ENCODE measurements at places on chromosomes 1 and 21.

DNA sequence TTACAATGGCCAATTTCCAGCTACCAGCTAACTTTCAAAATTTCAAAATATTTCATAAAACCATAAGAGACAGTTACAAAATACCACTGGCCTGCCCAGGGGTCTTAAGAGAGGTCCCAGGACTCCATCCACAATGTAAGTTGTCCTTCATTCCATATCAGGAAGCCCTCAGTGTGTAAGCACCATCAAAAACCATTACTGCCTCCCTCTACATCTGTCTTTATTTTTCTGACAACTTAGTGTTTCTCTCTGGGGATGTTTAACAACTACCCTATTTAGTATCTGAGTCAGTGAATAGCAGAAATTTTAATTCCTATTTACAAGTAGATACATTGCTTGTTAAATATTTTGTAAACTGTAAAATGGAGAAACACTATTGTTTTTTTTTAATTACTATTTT, 339.3 kb upstream of the ADAMTS5 start:
- DNase-seq = no peak

DNA sequence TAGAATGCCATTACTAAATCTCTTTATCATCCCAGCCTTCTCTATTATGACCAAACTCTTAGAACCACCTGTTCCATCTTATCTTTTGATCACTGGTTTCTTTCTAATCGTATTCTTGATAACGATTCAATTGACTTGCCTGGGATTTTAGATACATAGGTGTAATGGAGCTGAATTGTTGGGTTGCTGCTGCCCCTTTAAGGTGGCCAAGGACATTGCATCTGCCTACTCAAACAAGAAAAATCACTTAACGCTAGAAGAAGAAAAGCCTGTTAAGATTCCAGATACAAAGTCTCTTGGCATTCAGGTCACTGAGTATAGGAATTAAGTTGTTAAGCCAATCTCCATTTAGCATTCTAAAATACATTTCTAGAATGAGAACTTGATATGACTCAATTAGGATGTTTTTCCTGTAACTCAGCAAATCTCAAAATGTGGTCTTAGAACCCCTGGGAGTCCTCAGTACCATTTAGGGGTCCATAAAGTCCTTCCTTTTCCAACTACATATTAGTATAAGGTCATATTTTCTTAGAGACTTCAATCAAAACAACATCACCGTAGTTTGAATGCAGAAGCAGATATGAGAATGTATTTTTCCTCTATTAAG, 12.4 kb downstream of the NEXN start:
- DNase-seq = no peak

DNA sequence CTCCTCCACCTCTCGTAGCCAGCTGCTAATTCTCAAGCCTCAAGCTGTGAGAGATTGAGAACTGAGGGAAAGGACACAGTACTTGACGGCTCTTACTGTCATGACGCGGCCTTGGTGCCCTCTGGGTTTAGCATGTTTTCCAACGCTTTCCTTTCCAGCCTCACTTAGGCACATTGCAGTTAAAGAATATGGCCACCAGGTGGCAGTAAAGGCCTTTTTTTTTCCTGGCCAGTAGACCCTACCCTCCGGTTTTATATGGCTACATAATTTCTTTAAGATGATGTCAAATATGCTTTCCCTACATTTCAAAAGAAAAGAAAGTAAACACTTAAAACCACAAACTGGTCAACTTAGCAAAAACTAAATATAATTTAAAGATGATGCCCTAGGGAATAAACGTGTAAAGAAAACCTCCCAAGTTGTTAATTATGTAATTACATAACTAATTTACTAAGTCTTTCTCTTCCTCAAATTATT, 56.8 kb upstream of the PRDX6 start:
- DNase-seq = peak; percentile 72

- no peak for DNase-seq
Observed at GRCh38 chr1:68375919-68376318, 73.8 kb downstream of the RPE65 start.

GRCh38 chr1:20640183-20640597, 6.9 kb downstream of the PINK1 start:
- DNase-seq = peak; percentile 67

GRCh38 chr1:165666152-165666825, 32.1 kb downstream of the ALDH9A1 start:
- no peak for DNase-seq

- no peak for DNase-seq
Observed at GRCh38 chr1:45926330-45926729, 122.9 kb downstream of the MAST2 start.

DNA sequence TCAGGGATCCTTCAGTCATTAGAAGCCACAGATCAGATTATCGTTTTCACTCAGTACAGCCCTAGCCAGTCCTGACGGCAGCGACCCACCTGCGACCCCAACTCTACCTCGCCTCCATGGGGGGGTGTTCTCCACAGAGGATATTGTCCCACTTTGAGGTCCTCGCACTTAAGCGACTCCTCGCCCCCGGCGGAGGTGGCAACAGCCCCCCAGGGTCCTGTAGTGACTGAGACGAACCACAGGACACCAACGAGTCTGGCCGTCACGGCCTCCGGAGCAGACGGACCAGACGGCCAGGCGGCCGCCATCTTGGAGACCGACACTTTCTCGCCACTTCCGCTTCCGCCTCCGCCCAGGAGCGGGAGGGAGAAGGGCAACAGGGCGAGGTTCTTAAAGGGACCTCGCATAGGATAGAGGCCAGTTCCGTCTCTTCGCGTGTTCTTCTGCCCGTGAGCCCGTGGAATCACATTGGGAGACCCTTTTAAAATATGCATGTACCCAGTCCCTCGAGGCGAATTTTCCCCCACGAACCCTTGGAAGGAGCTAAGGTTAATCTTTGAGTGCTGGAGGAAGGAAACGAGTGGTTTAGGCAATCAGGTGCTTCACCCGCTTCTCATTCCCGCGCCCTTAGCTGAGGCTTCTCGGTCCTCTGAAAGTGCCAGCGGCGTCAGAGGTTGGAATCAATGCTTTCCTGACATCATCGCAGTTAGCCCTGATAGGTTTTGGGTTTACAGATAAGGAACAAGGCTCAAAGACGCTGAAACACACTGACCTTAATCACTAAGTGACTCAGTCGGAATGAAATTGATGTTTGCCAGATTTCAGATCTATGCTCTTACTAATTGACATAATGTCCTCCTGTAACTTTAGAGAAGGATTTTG, at the start of gene TM2D1:
Gene TM2D1, minus strand, starts transcription at position 329 of the 882 bp plus-strand sequence. Its CDS starts 21 bp downstream, at position 308.
- peak; percentile 85 for DNase-seq

GRCh38 chr1:39933956-39934941, 20.7 kb upstream of the MFSD2A start:
- no peak for DNase-seq

GRCh38 chr1:46941135-46941694, at the start of gene CYP4A11:
TSS of gene CYP4A11 (minus strand) at chr1:46941476. CDS start at chr1:46941433, 43 bp downstream.
- DNase-seq = no peak

GRCh38 chr1:101367630-101368029, 130.8 kb downstream of the S1PR1 start:
- DNase-seq = no peak

GRCh38 chr1:219670426-219671149, 57.7 kb upstream of the ZC3H11B start:
- no peak for DNase-seq

- DNase-seq = no peak
Observed at GRCh38 chr1:167175901-167176300, 44.8 kb upstream of the POU2F1 start.

- DNase-seq = no peak
Observed at GRCh38 chr1:201028461-201028889, 5.0 kb upstream of the KIF21B start.

DNA sequence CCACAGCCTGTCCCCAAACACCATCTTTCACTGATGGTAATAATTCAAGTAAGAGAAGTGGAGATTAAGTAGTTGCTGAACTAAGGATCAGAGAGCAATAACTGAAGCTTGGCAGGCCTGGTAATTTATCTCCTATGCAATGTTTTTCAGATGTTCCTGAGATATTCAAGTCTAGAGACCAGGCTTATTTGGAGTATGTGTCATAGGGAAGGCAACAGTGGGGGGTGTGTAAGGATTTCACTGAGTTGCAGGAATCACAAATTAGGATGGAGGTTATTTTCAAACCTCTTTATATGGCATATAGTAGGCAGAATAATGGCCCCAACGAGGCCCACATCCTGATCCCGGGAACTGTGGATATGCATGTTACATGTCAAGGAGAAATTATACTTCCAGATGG, 171.7 kb downstream of the KCNJ6 start:
- no peak for DNase-seq

DNA sequence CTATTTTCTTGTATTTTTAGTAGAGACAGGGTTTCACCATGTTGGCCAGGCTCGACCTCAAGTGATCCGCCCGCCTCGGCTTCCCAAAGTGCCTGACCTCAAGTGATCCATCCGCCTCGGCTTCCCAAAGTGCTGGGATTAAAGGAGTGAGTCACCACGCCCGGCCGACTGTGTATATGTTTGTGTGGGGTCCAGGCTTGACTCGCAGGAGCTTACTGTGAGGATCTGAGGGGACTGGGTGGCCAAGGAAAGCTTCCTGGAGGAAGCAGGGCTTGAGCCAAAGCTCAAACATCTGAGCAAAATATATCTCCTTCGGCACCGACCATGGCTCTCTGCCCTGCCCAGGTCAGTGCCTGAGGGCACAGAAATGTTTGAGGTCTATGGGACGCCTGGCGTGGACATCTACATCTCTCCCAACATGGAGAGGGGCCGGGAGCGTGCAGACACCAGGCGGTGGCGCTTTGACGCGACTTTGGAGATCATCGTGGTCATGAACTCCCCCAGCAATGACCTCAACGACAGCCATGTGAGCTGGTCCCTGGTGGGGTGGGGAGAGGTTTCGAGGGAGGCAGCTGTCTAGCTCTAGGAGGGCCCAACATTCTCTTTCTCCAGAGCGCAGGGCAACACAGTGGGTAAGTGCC, 10.5 kb downstream of the PADI3 start:
- DNase-seq = no peak

GRCh38 chr1:44807364-44808062, 362 bp upstream of the DYNLT4 start:
- DNase-seq = peak; percentile 96

GRCh38 chr1:167563579-167564246, 10.2 kb upstream of the CREG1 start:
- no peak for DNase-seq

DNA sequence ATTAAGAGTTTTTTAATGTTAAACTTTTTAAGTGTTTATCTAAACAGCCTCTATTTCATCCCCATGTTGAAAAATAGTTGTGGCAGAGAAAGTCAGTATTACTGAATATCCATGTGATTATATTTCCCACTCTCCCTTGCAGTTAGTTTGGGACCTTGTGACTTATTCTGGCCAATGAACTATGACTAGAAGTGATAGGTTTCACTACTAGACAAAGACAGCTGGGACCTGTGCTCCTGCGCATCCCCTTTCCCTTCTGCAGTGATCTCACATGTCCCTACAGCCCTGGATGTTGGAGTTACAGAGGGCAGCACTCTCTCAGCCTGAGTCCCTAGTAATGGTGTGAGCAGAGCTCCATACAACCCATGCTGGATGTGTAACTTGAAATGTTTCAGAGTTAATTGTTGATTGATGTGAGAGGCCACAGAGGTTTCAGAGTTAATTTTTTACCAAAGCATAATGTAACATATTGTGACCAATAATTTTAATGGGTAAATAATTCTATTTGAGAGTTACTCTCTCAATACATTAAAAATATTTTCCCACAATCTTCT, 18.7 kb upstream of the SAMD13 start:
- DNase-seq = no peak

- DNase-seq = no peak
Observed at GRCh38 chr1:92446546-92446945, 40.2 kb downstream of the GFI1 start.

GRCh38 chr1:205601205-205601604, 30.6 kb downstream of the ELK4 start:
- DNase-seq = no peak

GRCh38 chr21:35071347-35071746, 22.2 kb upstream of the RUNX1 start:
- DNase-seq = no peak

DNA sequence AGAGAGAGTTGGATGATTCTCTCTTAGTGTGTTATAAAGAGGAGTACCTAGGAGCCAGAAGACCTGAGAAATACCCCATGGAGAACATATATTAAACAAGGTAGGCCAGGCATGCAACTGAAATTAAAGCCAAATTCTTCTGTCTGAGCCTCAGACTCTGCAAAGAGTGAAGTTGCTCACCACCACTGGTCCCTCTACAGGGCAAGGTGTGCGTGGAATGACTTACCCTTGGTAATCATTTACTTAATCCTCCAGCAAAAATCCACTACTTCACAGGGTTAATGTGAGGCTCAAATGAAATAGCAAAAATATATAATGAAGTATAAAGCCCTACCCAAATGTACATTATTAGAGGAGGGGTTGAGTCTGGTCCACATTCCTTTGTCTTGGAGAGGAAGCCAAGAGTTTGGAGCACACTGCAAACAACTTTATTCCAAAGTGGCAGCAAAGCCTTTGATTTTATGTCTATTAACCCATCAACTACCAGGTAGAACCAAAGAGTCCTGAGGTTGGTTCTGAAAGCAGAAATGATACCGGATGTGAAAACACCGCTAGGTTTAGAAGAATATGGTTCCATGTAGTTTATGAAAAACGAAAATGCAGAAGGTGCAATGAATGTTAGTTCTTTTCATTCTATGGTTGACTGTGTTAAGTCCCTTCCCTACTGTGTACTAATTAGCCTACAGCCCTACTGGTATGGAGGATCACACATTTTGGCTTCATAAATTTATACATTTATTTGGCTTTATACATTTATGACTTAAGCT, 8.5 kb downstream of the SSR2 start:
- no peak for DNase-seq

DNA sequence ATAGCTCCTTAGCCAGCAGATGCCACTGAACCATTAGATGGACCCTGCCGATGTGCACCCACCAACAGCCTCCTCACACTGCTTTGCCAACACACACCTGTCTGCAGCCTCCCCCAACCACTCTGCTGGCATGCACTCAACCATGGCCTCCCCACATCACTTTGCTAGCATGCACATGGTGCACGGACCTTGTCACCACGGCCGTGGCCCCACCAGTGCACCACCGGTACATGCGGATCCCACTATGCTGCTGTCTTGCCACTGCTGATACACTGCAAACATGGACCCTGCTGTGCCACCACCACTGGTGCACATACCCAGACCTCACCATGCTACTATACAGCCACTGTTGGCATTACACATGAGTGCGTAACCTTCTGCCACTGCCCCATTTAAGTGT, 66.1 kb downstream of the HFM1 start:
- no peak for DNase-seq

- no peak for DNase-seq
Observed at GRCh38 chr1:116835161-116835560, 74.6 kb upstream of the PTGFRN start.

GRCh38 chr1:93666613-93667384, 14.8 kb downstream of the BCAR3 start:
- DNase-seq = no peak

DNA sequence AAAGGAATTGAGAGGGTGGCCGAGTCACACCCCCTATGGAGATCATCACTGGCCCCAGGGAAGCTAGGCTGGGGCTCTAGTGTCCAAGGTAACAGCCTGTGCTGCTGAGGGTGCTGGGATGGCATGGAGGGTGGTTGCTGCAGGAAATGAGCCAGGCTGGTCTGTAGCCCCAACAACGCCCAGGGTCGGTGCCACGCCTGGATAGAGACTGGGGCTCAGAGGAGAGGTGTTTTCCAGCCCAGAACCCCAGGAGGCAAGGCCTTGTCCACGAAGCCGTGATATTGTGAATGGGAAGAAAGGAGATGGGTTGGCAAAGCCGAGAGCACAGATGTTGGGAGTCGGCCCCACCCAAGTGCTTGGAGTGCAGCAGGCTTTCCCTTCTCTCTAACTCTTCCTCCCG, 68.9 kb upstream of the ACTRT2 start:
- DNase-seq = no peak

- DNase-seq = no peak
Observed at GRCh38 chr1:12406211-12407021, 176.6 kb downstream of the VPS13D start.

Measured in CD4-positive, alpha-beta T cell treated with Interleukin-15 for 4 hours (primary cell).